ENCODE measurements at places on chromosomes 16 and 17.
A peak's percentile ranks its signal among the peaks of the same experiment; 100 is the strongest.

DNA sequence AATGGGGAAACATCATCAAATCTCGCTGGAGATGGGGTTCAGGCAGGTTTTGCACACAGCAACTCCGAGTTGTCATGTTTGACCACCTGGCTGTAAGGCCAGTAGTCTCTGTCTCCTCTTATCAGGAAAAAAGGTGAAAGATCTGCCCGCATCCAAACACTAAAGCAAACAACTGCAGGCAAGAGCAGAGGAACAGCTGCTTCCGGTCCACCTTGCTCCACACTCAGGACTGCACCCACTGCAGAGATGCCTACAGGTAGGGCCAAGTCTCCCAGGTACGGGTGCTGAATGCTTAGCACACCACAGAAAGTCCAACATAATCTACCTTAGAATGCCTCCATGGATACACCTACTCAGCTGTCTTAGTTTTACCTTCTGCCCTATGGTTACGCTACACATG lies 7.3 kb downstream of the TEX2 start:
- no peak for DNase-seq

GRCh38 chr17:35892091-35893035 lies 12.2 kb upstream of the CCL5 start:
- no peak for DNase-seq

DNA sequence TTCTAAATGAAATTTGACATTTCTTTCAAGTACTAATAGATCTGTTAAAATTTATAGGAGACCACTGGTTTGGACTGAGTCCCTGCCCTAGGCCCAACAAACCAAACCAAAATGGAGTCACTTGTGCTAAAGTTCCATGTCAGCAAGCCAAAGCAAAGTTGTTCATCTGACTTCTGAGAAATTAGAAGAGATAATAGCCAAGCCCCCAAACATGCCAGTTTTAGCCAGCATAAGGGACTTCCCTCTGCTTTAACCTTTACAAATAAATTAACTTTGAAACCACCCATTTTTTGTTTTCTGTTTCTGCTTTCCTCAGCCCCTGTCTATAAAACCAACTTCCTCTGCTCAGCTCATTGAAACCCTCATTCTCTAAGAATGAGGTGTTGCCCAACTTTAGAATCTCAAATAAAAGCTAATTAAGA lies 18.9 kb downstream of the CDR2 start:
- peak; percentile 20 for DNase-seq

DNA sequence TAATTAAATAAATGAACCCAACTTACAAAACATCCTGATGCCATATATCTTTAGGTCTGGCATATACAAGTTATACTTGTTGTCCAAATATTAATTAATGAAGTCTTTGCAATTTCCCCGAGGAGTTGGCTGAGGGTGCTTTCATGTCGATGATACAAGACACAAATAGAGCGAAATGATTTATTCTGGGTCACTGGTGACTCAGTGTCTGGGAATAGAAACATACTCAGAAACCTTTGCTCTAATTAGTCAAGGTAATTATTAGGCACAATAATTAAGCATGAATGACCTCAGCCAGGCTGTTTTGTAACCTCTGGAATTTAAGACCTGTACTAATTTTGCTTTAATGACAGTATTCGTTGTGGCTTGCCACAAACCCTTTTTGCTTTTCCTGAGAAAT lies 37.0 kb upstream of the HAPSTR1 start:
- DNase-seq = peak; percentile 35

- DNase-seq = peak; percentile 93
Observed at GRCh38 chr17:80279895-80280294, 19.2 kb downstream of the RNF213 start.

- DNase-seq = no peak
Observed at GRCh38 chr16:9627427-9627826, 536.0 kb downstream of the HAPSTR1 start.

DNA sequence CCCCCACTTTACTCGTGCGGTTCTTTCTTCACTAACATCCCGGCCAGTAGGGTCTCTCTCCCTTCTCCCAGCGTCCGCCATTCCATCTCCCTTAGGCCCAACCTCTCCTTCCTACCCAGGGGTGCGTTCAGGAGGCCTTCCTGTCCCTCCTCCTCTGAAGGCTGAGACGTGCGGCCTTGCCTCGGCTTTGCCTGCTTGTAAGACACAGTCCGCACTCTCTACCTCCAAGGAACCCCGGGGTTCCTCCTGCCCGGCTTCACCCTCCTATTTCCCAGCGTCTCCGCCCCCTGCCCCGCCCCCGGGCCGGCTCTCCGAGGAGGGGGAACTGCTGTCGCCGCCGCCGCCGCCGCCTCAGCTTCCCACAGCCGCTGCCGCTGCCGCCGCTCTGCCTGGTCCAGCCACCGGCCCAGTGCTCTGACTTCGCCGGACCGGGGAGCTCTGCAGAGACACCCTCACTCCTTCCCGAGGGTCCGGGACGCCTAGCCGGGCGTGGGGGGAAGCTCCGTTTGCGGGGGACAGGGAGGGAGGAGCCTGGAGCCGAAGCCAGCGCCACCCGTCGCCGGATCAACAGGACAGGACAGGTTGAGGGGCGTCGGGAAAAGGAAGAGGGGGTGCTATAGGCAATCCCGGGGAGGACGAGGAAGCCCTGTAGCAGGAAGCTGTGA lies 1.2 kb upstream of the FGF11 start:
- DNase-seq = peak; percentile 40

- DNase-seq = no peak
Observed at GRCh38 chr17:18224387-18225120, 881 bp upstream of the LLGL1 start.

GRCh38 chr17:37562016-37562745 lies 47.0 kb downstream of the SYNRG start:
- DNase-seq = no peak

- no peak for DNase-seq
Observed at GRCh38 chr16:62021161-62021581, 15.1 kb downstream of the CDH8 start.

- DNase-seq = peak; percentile 70
Observed at GRCh38 chr17:7019839-7020519, 2.9 kb upstream of the BCL6B start.

DNA sequence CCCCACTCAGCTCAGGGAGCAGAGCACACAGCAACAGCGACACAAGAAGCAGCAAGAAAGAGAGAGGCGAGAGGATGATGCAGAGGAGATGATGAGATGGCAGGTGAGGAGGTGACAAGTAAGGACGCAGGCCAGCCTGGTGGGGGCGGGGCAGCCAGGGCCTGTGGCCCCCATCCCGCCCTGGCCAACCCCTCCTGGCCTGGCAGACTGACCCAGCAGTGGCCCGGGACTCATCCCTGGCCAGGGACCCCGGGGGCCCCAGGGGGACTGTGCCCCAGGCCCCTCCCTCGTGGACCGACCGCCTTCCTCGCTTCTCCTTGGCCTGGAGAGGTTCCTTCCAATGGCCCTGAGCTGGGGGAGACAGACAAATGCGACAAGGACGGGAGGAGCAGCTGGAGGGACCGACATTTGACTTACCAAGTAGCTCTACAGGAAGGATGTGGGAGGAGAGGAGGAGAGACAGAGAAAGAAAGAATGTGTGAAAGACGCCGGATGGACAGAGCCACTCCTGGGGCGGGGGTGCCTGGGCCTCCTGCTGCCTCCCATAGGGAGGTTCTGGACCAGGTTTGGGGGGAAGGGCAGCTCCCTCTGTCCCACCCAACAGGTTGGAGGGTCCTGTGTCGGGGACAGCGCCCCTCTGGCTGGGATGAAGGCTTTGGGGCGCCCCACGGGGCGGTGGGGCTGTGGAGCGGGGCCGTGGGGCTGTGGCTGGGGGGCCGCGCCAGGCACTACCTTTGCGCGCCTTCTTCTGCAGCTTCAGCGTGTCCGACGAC lies 6.8 kb downstream of the MTSS2 start:
- DNase-seq = no peak

GRCh38 chr17:41553987-41554680 lies 17.7 kb downstream of the KRT9 start:
- no peak for DNase-seq

DNA sequence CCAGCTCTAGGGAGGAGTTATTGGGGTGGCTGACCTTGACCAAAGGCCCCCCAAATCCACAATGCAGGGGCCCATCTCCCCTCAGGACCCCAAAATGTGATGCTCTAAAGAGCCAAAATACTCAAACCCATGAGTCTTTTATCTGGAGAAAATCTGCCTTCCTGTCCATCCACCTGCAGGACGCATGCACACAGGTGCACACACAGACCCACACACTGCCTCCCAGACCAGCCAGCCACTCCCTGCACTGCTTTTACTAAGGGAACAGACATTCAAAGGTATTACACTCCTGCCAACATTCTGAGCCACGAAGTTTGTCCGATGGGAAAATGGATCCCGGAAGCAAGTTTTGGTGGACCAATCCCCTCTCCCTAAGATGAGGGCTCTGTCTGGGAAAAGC lies 76.1 kb upstream of the CDH5 start:
- no peak for DNase-seq

DNA sequence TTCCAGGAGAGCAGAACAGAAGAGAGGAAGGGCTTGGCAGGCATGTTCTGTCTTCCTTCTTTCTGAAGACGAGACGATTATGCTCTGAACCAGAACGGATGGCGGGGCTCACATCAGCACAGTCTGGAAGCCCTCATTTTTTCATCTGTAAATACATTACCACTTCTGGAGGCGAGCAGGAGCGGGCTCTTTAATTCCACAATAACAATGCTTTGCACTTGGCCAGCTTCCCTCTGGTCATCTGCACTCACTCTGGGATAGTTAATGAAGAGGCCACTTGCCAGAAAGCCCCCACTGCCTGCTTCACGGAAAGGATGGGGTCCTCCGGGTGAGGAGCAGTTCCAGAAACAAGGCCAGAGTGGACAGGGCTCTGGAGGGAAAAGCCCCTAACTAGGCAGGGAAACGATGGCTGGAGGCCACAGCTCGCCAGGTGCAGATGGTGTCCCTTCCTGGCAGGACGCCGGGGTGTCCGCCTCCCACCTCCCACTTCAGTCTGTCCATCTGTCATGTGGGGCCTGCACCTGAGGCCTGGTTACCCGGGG lies 13.1 kb upstream of the BCAR1 start:
- DNase-seq = peak; percentile 69

GRCh38 chr16:73418691-73419090 lies 370.8 kb upstream of the ZFHX3 start:
- DNase-seq = no peak

- DNase-seq = peak; percentile 26
Observed at GRCh38 chr17:71983828-71984227, 137.0 kb upstream of the SOX9 start.

- DNase-seq = no peak
Observed at GRCh38 chr16:30382111-30382881, at the start of gene SEPTIN1. Gene SEPTIN1 (minus strand): TSS chr16:30382561. CDS start chr16:30382542, 19 bp downstream.

DNA sequence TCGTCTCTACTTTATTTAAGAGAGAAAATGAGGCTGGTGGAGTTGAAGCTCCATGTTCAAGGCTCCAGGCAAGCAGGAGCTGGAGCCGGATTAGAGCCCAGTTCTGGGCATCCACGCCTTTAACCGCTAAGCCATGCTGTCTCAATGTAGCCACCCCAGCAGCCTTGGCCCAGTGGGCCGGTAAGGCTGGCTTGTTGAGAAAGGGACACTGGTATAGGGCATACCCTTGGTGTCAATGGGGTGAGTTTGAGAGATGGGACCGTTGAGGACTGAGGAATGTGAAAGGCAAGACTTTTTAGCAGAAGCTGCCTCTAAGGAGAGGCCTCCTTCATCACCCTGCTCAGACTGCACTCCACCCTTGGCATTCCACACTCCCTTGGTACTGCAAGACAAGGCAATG lies 147.4 kb downstream of the CYLD start:
- DNase-seq = no peak

DNA sequence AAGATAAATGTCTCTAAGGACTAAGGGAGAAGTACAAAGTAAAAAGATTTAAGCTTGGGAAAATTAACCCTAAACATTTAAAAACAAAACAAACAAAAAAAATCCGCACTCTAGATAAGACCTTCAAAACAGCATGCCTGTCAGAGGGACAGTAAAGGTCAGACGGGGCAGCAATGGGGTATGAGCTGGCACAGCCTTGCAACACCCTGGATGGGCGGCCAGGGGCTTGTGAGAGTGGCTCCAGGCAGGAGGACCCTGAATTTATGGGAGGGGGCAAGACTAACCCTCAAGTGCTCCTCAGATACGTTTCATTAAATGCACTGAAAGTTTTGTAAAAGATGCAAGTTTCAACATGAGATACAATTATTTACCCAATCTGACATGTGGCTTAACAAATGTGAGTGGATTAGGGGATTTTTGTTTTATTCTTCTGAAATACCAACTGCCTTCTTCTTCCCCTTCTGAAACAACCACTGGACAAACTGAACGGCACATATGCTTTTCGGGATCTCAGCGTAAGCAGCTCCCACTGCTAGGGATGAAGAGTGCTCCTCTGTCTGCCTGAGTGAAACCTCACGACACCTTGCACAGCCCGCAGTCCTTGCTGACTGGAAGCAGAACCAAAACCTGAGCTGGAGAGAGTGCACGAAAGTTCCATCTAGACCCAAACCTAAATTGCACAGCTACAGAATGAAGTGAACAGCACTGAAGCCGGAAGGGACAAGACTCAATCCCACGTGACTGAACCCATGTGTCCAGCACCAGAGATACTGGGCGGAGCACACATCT lies 128.4 kb downstream of the ANKRD11 start:
- DNase-seq = peak; percentile 50

GRCh38 chr17:79062691-79063090 lies 11.9 kb upstream of the ENGASE start:
- no peak for DNase-seq

DNA sequence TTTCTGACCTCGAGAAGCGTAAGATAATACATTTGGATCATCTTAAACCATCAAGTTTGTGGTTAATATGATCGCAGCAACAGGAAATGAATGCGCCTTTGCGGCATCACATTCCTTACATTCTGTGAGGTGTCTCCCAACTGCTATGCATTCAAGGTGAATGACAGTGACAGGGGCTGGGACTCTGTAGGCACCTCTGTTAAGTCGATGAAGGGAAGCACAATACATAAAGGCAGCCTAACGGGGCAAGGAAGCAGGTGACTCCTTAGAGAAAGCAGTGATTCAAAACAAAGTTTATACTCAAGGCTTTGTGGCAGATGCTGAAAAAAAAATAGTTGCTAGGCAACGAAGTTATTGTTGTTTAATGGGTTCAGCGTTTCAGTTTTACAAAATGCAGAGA lies 21.6 kb upstream of the EVPL start:
- DNase-seq = peak; percentile 30

DNA sequence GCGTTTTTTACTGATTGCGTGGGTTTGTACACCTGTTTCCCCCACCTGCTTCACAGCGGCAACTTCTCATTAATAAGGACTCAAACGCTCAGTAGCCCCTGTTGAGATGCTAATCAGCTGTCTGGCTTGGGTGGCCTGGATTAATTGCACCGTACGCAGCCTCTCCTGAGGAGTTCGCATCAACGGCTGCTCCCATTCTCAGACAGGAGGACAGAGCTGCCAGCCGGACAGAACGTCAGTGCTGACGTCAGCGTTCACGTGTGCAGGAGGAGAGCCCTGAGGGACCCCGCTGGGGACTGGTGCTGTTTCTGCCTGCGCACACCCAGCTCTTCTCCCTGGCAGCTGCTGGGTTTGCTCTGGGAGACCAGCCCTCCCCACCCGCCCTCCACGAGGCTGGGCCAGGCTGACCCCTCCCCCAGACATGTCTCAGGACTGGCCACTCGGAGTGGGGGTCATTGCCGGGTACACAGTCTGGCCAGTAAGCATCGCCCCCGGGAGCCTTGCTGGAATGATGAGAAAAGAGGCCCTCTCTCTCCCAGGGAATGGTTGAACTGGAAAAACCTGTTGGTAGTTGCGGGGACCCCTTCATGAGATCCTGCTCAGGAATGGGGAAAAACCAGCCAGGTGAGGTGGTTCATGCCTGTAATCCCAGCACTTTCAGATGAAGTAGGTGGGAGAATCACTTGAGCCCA lies 5.7 kb upstream of the BANP start:
- peak; percentile 58 for DNase-seq

- DNase-seq = peak; percentile 21
Observed at GRCh38 chr17:59287452-59287851, 44.0 kb upstream of the YPEL2 start.

GRCh38 chr17:57553991-57554825 lies 190.9 kb downstream of the CCDC182 start:
- DNase-seq = no peak
